ENCODE measurements at places on chromosomes 1 and 21.

DNA sequence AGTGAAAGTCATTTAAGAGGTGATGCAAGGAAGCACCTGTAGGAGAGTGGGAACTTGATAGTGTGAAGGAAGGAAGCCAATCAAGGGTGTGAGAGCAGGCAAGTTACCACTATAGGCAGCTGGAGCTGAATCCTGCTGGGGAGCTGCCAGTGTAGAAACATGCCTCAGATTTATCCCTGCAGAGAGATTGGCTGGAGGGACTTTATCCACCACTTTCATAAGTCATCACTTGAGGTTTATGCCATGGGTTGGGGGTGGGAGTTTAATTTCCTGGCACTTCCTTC is 443.6 kb downstream of the PLPP3 start:
- no peak for DNase-seq

DNA sequence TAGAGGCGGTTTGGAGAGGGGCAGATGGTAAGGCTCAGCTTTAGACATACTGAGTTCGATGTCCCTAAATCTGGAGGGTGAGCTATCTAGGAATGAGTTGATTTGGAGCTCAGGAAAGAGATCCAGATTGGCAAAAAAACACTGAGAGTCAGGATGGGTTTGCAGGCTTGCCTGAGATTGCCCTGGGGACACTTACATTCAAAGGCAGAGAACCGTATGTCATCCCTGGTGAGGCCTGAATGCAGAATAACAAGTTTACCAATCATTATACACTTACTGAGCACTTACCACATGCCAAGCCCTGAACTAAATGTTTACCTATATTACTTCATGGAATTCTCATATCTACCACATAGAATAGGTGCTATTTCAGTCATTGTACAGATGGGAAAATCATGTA is 27.5 kb downstream of the TFAP2E start:
- no peak for DNase-seq

DNA sequence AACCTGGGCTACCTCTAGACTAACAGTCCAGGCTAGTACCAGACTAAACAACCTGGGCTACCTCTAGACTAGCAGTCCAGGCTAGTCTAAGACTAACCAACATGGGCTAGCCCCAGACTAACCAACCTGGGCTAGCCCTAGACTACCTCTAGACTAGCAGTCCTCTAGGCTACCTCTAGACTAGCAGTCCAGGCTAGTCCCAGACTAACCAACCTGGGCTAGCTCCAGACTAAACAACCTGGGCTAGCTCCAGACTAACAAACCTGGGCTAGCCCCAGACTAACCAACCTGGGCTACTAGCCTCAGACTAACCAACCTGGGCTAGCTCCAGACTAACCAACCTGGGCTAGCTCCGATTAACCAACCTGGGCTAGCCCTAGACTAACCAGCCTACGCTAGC is 2.0 kb downstream of the TFF2 start:
- DNase-seq = no peak

GRCh38 chr1:209807509-209807908 is 1.6 kb upstream of the IRF6 start:
- no peak for DNase-seq

- DNase-seq = no peak
These were observed 80.3 kb downstream of the RNF220 start for GRCh38 chr1:44485229-44485933.
